ENCODE measurements at places on chromosomes 12 and 14. TPM values are rescaled to one million over a fixed set of nuclear protein-coding genes. Genes with fewer than 3 reads are reported as not detected.

GRCh38 chr14:45144658-45145057 is 8.9 kb downstream of the FANCM start:
- no peak for DNase-seq

The FSCB gene
- not detected for total RNA-seq

DNA sequence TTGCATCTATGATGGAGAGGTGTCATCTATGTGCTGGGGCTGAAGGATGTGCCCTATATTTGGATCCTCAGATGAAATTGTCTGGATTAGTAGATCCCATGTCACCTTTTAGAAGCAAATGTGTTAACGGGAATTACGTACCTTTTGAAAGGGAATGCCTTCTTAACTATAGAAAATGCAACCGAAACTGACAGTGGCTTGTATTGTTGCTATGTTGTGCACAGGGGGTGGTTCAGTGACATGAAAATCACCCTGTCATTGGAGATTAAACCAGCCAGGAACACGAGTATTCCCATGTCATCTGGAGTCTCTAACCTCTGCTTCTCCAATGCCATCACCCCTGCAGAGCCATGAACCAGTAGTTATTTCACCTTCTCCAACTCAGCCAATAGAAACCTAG is 110.2 kb downstream of the METTL25 start:
- DNase-seq = no peak

GRCh38 chr14:27881646-27882045 is 884.9 kb upstream of the FOXG1 start:
- DNase-seq = no peak

The PTCSC3 gene
- total RNA-seq = not detected

- no peak for DNase-seq
Measured at GRCh38 chr14:92223025-92223424, 99.9 kb upstream of the SLC24A4 start.

DNA sequence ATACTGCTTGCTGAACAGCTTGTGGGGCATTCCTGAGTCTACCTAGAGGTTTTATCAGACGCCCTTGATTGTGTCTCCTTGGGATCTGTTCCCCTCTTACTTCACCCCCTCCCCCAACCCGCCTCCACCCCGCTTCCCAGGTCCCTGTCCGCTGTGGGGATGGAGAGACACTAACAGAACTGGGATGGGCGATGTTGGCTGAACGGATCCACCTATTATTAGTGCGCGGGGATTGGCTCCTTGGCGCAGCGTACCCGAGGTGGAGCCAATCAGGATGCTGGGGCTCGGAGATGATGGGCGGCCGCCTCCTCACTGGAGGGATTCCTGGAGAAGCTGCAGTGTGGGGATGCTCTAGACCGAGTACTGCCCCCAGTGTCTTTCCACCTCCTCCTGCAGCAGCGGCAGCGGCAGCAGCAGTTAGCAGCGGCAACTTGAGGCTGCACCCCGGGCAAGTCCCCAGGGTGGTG is at the start of gene SYT1:
Gene SYT1, plus strand, starts transcription at position 372 of the 467 bp plus-strand sequence.
- DNase-seq = peak; percentile 92

GRCh38 chr14:60738843-60739508 is 4.4 kb downstream of the MNAT1 start:
- DNase-seq = no peak

The FGF6 gene
- not detected for total RNA-seq

DNA sequence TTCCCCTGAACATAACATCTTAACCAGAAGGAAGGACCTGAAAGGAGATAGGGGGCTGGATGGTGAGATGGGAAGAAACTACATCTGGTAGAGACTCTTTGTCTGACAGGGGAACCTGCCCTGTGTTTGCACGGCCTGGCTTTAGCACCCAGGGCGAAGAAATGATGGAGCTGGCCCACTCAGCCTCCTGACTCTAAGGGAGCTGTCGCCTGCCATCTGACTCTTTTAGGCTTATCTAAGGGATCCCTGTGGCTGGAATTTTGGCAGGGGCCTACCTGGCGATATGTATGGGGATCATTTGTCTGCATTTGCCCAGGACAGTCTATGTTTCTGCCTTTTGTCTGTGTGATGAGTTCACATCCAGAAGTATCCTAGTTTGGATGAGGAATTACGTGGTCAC is 15.6 kb upstream of the CACNA2D4 start:
- DNase-seq = no peak

The GEMIN2 gene
- 68.2 TPM for total RNA-seq

The SPX gene
- total RNA-seq = 1.4 TPM

The NRXN3 gene
- total RNA-seq = 0.11 TPM

DNA sequence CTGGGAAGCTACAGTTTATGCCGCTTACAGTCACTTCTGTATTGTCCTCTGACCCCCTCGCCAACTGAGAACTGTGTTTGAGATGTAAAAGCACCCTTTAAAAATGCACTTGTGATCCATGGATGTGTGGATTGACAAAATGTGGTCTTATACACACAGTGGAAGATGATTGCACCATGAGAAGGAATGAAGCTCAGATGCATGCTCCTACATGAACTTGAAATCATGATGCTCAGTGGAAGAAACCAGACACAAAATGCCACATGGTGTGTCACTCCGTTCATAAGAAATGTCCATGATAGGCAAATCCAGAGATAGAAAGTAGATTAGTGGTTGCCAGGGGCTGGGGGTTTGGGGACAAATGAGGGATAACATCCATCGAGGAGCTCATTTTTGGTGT is 58.0 kb downstream of the PITPNM2 start:
- no peak for DNase-seq

DNA sequence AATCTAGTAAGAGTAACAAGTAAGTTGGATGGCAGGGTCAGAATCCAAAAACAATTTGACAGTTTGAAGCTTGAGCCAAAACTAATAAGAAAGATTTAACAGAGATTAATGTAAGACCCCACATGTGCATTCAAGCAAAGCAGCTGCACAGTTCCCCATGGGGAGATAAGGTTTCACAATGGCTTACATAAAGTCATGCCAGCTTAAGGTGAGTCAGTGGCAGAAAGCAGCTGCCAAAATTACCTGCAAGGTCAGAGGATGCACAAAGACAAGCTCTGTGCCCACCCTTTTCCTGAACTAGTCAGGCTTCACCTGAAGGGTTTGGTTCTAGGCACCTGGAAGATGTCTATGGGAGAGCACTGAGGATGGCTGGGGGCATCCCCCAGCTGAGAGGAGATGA is 36.6 kb upstream of the KRT77 start:
- DNase-seq = no peak

GRCh38 chr14:66070542-66071319 is 415.4 kb upstream of the CCDC196 start:
- peak; percentile 56 for DNase-seq

The LYZ gene
- not detected for total RNA-seq

DNA sequence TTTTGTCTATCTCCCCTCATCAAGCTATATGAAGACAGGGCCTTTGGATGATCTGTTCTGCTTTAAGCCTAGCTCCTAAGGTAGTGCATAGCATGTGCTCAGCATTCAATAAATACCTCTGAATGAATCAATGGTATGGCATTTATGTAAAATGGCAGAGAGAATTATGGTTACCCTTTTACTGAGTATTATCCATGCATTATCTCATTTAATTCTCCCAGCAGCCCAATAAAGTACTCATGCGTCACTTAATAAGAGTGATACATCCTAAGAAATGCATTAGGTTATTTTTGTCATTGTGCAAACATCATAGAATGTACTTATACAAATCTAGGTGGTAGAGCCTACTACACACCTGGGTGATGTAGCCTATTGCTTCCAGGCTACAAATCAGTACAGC is 269.7 kb downstream of the KSR2 start:
- no peak for DNase-seq

The FAM222A gene
- total RNA-seq = 2.4 TPM
